ENCODE measurements at places on chromosomes 12 and 14.

DNA sequence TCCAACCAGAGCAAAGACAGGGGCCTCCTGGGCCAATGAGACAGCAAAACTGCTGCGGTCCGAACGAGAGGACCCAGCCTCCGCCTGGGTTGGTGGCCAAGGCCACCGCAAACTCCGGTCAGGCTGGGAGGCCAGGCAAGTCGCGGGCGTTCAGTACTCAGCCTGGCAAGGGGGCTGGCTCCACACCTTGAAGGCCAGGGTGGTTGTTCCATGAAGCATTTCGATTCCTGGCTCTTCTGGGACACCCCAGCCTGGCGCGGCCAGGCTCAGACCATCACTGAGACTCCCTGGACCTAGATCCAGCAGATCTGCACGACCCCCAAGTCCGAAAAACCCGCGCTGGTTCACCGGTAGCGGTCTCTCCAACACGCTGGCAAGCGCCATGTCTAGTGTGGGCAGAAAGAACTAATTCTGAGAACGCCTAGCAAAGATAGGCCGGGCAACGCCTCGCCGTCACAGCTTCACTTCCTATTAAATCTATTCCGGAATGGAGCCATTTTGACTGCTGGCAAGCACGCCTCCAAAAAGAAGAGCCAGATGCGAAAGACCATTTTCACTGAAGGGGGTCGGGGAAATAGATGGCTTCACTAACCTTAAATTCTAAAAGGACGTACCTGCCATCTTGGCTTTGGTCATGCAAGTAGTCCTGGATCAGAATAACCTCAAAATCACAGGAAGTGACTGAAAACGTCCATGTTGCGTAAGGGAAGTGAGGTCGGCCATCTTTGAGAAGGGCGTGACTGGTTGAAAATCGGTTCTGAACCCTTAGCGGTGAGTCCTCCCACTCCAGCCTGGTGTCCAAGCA is at the start of gene PSMB5:
PSMB5 (minus strand) TSS at position 403 of the 805 bp plus-strand sequence; CDS start at position 384, 19 bp downstream.
- peak; percentile 99 for DNase-seq

GRCh38 chr12:26867080-26867479 is 34.1 kb upstream of the ITPR2 start:
- no peak for DNase-seq

DNA sequence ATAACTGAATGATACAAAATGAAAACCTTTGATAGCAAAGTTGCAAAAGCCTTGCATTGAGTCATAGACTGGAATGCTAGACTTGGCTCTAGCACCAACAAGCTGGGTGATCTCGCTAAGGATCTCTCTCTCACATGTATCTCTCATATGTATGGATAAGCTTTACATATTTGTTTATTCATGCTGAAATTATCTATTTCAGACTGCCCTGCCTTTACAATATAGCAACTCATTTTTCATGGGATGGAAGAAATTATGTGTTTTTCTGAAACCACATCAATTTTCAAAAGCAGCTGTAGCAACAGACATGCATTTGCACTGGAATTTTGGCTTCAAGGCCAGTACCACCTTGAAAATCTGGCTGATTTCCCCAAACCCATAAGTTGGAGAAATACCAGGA is 11.4 kb downstream of the RERG start:
- no peak for DNase-seq

- no peak for DNase-seq
These were observed 228.6 kb upstream of the RTL1 start for GRCh38 chr14:101132051-101132571.

DNA sequence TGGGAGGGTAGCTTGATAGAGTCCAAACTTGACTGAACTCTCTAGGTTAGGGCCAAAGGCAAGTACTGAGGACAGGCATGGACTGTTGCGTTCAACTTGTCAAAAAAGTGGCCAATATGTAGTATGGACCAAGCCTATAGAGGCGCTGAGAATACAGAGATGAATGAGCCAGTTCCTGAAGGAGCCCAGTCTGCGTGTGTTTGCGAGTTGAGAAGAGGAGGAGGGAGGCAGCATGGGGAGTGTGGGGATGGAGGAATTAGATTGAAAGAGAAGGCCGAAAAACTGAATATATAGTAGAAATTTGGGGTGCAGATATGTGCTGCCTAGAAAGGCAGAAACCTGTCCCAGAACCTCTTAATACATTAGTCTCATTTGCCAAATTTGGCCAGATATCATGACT is 412.4 kb downstream of the PCNX1 start:
- peak; percentile 53 for DNase-seq

GRCh38 chr12:42097971-42098370 is 46.7 kb downstream of the GXYLT1 start:
- no peak for DNase-seq

DNA sequence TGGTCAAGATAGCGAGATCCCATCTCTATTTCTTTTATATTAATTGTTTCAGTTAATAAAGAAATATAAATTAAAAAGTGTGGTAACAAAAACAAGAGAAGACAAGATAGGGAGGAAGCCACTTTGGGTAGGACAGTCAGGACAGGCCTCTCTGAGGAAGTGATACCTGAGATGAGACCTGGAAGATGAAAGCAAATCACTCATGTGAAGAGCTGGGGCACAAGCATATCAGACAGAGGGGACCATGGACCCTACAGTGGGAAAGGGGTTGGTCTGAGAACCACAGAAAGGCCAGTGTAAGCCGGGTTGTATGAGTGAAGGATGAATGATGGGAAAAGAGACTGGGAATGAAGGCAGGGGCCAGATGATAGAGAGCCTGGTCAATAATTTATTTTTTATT is 1.8 kb upstream of the MED6 start:
- no peak for DNase-seq

- no peak for DNase-seq
These were observed 27.0 kb upstream of the SLC2A14 start for GRCh38 chr12:7899755-7900154.

GRCh38 chr12:49972129-49972528 is 618 bp upstream of the AQP6 start:
- DNase-seq, result no peak

- no peak for DNase-seq
These were observed 36.0 kb downstream of the MAP1LC3B2 start for GRCh38 chr12:116595186-116595585.
